ENCODE measurements at places on chromosomes 12 and 14.

GRCh38 chr12:112270673-112271072 lies 111.6 kb downstream of the HECTD4 start:
- no peak for DNase-seq

- no peak for DNase-seq
Observed at GRCh38 chr14:56099081-56099797, 19.0 kb upstream of the PELI2 start.

DNA sequence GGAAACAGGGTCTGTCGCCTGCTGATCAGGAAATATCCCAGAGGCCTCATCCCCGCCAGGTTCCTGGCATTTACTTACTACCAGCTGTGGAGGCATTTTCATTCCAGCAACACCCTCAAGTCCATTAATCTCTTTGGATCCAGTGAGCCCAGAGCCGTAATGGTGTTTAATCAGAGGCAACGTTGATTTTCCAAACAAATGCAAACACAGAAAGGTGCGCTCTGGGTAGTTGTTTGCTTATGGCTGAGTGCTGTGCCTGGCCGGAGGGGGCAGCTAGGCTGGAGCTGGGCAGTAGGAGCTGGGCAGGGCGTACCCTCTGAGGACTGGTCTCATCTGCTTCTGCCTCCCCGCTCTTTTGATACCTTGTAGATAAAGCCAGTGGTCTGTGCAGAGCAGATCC lies 110.6 kb downstream of the ADCK1 start:
- DNase-seq = no peak

DNA sequence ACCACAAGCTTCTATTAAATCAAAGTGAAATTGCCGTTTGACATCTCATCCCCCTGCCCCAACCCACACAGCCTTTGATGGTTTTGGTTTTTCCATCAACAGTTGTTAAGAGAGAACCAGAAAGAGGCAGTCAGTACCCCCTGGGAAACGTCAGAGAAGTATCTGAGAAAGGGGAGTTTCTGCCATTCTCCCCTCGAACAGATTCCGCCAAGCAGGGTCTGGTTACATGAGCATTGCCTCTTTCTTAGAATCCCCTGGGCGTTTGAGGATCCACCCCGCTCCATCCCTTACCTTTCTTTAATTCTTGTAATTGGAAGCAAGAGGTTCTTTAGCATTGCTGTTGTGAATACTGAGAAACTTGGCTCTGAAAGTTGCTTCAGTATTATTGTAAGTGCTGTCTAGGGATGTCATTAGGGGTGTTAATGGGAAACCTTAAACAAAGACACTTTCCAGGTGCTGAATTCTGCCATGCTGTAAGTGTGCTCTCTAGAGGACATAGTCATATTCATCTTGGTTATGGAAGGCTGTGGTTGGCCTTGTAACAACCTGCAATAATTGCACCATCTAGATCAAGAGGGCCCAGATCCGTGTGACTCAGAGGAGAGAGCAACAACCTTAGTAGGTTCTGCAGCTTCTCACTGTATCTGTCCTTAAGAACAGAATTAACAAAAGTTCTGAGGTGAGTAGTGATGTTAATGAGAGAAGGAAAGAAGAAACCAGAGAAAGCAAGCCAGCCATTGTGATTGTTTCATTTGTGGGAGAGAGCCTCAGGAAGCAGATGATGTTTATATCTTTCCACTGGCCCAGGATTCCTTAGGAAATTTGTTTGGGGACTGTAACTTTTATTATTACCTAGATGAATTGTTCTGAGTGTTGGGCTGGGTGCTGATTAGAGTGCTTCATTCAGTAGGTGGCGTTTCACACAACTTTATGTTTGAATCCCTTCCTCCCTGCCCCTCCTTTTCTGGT lies 9.0 kb downstream of the TMBIM6 start:
- no peak for DNase-seq

GRCh38 chr12:52394836-52395405 lies 9.5 kb upstream of the KRT84 start:
- DNase-seq = no peak
